ENCODE measurements at places on chromosomes 2 and 18.

DNA sequence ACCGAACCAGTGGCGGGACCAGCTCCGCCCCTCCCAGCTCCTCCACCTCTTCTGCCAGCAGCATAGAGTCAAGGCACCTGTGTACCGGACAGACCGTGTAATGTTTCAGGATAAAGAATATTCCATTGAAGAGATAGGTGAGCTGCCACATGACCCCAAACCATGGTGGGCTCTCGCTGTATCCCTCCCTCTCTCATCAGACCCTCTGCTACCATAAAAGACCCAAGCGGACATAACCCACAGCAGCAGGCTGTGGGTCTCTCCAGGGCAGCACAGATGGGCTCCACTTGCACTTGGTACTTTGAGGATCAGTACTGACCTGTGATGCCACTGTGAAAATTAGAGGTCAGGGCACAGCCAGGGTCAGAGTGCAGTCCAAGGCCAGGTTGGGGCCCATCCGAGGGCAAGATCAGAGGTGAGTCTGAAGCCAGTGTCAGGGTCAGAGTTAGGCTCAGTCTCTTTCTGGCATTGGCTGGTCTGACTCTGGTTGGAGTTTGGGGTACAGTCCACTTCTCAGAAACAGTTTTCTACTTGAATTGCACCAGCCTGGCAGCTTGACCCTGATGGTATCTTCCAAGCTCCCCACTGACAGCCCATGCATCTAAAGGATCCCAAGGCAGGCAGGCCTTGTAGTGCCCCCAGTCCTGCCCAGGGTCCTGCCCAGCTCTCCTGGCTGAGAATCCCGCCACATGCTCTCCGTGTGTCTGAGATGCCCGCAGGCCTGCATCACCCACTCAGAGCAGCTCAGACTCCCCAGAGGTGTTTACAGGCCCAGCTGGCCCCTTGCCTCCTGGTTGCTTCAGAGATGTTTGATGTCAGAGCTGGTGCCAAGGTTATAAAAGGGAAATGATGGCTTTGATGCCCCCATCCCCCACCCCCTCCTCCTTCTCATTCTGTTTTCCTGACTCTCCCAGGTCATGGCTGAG is 212.1 kb downstream of the DYSF start:
- DNase-seq, result no peak

DNA sequence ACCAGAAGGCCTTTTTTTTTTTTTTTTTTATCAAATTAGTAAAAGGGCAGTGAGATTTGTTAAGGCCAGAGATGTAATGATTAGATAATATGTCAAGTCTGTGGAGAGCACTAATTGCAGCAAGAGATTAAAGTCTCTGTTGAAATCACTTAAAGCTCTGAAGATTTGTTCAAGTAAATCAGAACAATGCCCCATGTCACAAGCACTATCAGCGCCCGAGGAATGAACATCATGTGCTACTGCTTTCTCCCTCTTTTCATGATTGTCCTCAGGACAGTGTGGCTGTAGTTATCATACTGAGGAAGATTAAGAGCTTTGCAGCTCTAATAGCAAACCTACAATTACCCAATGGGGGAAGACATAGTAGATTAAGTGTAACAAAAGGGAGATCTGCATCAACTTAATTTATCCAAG is 71.1 kb downstream of the TDRD15 start:
- DNase-seq, result no peak

DNA sequence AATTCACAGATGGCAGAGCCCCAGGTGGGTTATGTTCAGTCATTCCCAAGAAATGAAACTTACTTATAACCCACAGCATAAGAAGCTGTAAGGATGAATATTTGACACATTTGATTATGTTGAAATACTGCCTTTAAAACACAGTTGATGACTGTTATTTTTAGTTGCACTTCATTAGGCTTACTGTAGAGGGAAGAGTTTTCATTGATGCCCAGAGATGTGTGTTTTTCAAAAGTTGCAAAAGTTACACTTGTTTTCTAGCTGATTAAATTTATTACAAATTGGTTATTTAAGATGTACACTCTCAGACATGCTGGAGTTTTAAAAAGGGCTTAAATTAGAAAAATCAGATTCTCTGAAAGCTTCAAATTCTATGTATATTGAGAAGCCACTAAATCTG is 506.1 kb downstream of the PARD3B start:
- DNase-seq, result no peak

DNA sequence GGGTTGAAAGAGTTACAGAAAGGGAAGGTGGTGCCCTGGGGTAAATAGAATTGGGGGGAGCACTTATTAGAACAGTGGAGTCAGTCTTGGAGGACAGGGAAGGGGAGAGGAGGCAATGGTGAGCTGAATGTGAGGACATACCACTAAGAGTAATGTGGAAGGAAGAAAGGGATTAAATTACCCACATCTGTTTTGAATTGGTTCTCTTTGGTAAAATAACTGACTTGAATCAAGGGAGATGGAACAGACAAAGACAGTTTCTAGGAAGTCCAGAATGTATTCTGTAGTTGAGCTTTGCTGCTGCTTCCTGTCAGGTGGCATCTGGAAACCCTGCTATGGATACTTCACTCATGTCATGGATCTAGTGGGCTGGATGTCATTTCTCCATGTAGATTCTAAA is 6.7 kb downstream of the SETBP1 start:
- no peak for DNase-seq

- DNase-seq, result no peak
Observed at GRCh38 chr2:239213643-239214101, 187.1 kb downstream of the HDAC4 start.

- DNase-seq, result no peak
Observed at GRCh38 chr2:72993147-72993932, 76.0 kb downstream of the EMX1 start.

DNA sequence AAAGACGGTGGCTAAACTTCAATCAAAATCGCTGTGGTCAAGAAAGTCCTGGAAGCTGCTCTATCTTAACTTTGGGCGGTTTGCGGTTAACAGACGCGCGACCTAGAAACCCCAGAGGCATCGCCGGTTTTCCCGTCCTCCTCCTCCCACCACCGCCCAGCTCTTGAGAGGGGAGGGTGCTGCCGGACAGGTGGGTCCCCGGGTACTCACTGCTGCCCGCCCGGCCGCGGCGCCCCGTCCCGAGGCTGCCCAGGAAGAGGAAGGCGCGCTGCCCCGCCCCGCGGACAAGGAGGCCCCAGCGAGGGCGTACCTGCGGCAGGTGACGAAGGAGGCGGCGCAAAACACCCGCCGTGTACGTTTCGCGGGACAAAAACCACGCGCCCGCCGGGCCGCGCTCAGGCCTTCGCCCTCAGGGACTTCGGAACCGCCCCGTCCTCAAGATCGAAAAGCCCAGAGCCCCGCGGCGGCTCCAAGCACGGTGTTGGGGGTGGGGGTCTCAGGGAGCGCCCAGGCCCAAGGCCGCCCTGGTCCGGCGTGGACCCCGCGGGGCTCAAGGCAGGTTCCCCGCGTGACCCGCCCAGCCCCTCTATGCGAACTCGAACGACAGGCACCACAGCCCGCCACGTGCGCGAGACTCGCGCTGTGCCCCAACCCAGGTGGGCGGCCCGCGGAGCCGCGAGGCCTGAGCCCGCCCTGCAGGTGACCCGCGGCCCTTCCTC is at the start of gene SH3YL1:
SH3YL1 (minus strand) TSS at position 259 of the 719 bp plus-strand sequence; CDS start at position 211, 48 bp downstream.
- DNase-seq, result no peak

Data from HS-5 (cell line).